ENCODE measurements at places on chromosomes 1 and 21. TPM values are rescaled to one million over a fixed set of nuclear protein-coding genes. Genes with fewer than 3 reads are reported as not detected.

Gene HMCN1
- total RNA-seq = 151 TPM

Gene STUM
- not detected for total RNA-seq

Gene IL12RB2
- not detected for total RNA-seq

Gene SPATA21
- not detected for total RNA-seq

Gene HORMAD1
- total RNA-seq = 0.40 TPM

Gene DDAH1
- total RNA-seq = 32.9 TPM

Gene DCDC2B
- not detected for total RNA-seq

Gene OR2T2
- not detected for total RNA-seq

Gene DARS2
- total RNA-seq = 10.9 TPM

Measured in aortic smooth muscle cell (primary cell).